ENCODE measurements at places on chromosomes 3 and 15.

DNA sequence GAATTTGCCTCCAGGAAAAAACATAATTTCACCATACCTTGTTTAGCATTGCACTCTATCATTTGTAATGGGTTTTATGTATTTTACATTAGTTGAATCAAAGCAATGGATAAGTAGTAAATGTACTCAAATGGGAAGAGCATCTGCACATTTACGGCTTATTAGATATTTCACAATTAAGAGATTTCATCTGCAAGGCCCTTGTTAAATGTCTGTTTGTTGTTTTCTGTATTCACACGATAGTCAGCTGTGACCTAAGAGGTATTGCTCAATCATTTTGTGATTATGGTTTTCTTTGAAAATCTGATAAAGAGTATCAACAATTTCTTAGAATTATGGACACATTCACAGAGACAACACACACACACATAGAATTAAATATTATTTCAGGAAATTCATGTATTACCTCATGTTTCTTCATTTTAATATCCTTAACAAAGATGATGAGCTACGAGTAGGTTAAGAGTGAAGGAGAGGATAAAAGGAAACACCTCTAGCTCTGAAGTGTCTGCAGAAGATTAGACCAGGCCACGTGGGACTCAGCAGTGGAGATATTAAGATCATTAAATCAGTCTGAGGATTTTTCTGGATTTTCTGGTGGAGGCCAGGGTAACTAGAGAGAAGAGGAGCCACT is 121.9 kb upstream of the POU1F1 start:
- no peak for DNase-seq

GRCh38 chr15:62558640-62559380 is 393.7 kb upstream of the C2CD4B start:
- DNase-seq, result no peak

- DNase-seq, result no peak
Measured at GRCh38 chr3:38022301-38022700, 7.1 kb downstream of the PLCD1 start.

GRCh38 chr3:66372681-66373350 is 128.0 kb downstream of the LRIG1 start:
- no peak for DNase-seq

DNA sequence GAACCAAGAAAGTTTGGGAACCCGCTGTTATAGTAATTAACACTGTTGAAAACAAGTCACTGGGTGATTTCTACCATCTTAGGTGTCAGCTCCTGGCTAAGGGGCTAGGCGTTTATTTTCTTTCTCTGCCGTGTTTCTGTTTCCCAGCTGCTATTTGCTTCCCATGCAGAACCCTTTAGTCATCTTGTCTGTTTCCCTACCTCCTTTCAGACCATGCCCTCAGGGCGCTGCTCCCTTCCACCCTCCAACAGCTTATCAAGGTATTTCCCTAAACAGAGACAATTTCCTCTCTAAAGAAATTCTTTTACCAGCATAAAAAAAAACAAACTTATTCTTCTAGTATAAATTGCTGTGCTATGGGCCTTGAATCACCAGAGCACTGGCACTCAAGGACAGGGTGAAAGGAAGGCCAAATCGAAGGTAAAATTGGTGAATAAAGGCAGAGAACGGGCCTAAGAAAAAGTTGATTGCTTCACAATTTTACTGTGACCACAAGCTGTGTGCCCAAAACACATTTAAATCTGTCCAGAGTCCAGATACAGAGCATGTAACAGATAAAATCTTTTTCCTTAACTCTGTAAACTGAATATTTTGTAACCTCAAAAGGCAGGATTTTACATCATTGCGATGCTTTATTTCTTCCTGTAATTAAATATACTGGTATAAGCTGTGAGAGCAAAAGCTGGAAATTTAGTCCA is 319.2 kb downstream of the ZNF621 start:
- DNase-seq, result no peak

GRCh38 chr3:148797795-148798194 is 29.8 kb upstream of the CPB1 start:
- DNase-seq, result no peak

DNA sequence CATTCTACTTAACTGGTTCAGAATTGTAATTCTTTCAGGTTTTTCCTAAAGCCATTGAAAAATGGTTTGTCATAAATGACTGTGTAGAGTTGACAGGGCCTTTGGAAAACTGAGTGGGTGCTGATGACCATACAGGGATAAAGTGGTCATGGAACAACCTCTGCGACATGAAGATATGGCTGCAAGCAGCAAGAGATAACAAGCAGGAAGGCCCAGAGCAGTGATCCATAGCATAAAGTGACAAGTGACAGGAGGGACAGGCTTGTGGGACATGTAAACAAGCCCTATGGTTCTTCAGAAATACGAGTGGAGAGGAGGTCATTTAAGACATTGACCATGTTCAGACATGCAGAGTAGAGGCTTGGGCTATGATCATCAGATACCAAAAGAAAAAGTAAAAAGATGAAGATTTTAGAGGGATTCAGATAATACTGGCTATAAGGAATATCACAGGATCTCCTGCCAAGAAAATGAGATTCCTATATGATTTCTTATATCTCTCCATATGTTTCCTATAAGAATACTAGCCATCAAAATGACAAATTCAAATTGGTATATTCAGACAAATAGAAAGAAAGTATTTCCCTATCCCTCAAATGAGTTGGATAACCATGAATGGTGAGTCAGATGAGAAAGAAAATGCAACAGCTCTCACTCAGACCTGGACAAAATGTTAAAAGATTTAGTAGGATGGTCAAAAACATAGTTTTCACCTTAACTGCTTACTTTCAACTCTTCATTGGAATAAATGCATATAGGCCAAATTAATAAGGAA is 827.6 kb upstream of the CFAP20DC start:
- DNase-seq, result no peak

- DNase-seq, result no peak
Measured at GRCh38 chr3:22714749-22715148, 488.4 kb upstream of the UBE2E2 start.

- peak; percentile 77 for DNase-seq
Measured at GRCh38 chr3:117622171-117622841, 912.7 kb downstream of the TUSC7 start.
